CD4-positive, alpha-beta T cell (primary cell): ENCODE measurements at places on chromosomes 5 and 9.

DNA sequence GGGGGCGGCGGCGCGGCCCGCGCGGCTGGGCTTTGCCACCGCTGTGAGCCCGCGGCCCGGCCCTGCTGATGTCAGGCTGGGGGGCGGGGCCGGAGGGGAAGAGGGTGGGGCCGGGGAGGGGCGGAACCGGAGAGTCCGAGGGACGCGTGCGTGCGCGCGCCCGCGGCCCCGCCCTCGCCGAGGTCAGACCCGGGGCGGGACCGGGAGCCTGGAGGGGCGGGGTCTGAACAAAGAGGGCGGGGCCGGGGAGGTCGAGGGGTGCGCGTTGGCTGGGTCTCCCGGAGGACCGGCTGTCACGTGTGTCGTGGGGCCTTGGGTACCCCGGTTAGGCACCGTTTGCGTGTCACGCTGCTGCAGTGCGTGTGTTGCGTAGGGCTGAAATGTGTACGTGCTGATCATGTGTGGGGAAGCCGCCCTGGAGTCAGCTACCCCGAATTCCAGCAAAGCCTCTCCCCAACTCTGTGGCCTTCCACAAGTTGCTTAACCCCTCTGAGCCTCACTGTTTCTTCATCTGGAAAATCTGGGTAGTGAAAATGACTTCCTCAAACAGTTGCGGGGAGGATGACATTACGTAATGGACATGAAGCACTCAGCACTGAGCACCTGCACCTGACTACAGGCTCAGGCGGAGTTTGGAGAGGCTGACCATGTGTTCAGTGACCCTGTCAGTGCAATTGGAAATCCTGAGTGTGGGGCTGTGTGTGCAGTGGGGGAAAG, at the start of gene RALGDS:
Gene RALGDS (minus strand): TSS at position 43 of the 717 bp plus-strand sequence. CDS start 86 bp downstream, outside the sequence.
- peak; percentile 90 for DNase-seq

DNA sequence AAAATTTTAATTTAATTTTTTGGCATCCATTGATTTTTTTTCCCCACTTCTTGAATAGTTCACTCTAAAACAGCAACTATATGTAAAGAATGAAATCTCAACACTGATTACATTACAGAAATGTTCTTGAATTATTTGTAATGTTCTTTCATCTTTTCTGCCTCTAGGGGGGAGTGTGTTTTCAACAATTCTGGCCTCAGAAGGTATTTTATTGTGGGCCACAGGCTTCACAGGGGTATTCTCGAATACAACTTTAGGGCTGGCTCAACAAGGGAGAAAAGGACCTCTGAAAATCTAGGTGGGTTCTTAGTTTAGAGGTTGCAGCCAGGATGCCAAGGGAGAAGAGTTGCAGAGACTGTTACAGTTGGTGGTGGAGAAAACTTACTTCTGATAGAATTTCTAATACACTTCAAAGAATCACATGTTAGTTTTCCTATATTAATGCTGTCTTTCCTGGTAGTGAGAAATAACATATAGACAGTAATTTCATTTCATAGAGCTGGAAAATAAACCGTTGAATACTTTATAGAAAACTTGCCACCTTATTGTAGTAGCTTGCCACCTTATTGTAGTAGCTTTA, 3.6 kb upstream of the NPR3 start:
- DNase-seq = no peak

DNA sequence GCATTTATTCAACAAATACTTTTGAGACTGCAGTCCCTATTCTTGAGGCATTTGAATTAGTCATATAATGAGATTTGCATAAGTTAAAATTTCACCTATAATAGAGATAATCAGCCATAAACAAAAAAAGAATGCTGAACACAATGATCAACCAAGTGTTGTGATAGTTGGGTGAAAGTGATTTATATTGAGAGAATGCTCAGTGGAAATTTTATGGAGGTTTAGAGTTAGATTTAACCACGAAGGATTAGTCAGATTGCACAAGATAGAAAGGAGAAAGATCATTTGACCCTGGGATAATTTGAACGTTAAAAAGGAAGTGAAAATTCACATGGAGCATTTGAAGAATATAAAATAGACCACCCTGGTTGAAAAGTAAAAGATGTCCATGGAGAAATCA, 356.2 kb downstream of the NPR3 start:
- no peak for DNase-seq

DNA sequence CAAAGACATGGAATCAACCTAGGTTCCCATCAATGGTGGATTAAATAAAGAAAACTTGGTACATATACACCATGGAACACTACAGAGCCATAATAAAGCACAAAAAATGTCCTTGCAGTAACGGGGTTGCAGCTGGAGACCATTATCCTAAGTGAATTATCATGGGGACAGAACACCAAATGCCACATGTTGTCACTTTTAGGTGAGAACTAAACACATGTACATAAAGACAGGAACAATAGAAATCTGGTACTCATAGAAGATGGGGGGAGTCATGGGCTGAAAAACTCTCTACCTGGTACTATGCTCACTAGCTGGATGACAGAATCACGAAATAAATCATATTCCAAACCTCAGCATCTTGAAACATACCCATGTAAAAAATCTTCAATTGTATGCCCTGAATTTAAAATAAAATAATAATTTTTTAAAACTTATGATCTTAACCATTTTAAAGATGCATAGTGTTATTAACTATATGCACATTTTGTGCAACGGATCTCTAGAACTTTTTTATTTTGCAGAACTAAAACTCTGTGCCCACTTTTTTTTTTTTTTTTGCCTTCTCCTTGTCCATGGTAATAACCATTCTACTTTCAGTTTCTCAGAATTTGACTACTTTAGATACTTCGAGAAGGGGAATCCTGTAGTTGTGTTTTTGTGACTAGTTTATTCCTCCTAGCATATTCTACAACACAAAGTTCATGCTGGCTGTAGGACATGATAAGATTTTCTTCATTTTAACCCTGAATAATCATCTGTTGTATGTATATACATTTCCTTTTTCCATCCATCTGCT, 1081.6 kb upstream of the ACO1 start:
- DNase-seq = no peak

DNA sequence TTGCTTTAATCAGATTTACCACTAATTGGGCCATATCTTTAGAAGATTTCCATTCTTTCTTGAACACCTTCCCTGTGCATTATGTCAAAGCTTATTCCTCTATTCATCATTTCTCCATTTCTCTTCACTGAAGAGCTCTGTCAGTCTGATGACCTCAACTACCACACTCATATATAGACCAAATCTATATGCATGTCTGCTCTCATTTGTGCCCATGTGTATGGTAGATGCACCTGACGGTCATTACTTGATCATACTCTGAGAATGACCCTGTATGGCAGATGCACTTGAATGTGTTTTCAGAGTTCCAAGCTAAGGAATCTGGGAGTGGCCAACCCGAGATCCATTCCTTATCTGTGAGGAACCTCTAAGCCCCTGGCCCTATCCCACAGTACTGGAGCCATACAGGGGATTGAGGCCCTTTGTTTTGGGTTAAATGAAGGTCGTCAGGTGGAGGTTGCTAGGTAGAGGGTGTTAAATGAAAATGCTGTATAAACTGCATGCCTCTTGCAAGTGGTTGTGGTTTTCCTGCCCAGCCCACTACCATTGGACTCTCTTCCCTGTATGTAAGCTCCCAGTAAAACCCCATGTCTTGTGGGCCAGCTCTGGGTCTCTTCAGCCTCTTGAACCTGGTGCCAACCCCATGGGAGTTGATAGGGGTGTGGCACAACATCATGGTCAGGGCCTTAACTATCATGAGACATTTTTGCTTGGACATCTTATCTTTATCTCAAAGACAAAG, 229.5 kb downstream of the KIAA0825 start:
- DNase-seq = no peak

GRCh38 chr9:130340011-130340410, 74.5 kb downstream of the HMCN2 start:
- DNase-seq = no peak

GRCh38 chr9:15176836-15177235, 130.2 kb downstream of the TTC39B start:
- DNase-seq = no peak
